CD4-positive, alpha-beta T cell treated with Interleukin-12 subunit alpha and Interleukin-12 subunit beta, for 1 hour (primary cell): ENCODE measurements at places on chromosomes 5 and 9.
A peak's percentile ranks its signal among the peaks of the same experiment; 100 is the strongest.

DNA sequence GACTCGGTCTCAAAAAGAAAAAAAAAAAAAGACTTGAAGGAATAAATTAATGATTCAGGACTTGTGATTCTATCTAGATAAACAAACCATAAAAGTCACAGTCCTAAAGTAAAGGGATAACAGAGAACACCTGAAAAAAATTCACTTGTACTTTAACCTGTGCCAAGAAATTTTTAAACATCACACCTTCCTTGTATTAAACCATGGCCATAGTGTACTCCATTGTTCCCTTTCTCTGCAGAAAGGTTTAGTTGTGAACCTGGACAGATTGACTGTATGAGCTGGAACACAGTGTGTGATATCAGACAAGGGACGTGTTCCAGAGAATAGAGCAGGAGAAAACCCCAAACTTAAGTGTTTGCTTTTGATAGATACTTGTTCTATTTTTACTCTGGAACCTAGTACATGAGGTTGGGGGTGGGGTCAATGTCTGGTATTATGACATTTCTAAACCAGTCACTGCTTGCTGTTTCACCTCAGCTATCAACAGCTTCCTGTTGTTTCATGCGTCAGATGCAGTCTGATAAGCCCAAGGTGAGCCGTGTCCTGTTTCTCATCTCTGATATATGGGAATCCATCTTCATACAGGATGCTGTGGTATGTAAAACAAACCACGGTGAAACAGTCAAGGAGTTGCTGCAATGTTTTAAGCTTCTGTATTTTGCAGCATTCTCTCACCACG lies 62.5 kb upstream of the ITGA1 start:
- peak; percentile 83 for DNase-seq

DNA sequence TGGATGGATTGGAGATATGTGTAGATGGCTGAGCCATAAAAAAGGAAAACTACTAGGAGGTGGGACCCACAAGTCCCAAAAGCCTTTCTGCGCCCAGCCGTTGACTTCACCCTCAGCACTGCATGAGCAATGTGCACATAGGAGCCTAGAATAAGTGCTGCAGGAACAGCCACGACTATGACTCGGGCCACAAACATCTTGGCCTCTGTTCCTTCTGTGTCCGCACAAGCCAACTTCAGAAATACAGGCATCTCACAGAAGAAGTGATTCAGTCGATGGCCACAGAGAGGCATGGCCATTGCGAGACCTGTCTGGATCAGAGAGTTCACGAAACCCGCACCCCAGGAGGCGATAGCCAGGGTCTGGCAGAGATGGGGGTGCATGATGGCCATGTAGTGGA lies 587 bp downstream of the OR2Y1 start:
- no peak for DNase-seq

DNA sequence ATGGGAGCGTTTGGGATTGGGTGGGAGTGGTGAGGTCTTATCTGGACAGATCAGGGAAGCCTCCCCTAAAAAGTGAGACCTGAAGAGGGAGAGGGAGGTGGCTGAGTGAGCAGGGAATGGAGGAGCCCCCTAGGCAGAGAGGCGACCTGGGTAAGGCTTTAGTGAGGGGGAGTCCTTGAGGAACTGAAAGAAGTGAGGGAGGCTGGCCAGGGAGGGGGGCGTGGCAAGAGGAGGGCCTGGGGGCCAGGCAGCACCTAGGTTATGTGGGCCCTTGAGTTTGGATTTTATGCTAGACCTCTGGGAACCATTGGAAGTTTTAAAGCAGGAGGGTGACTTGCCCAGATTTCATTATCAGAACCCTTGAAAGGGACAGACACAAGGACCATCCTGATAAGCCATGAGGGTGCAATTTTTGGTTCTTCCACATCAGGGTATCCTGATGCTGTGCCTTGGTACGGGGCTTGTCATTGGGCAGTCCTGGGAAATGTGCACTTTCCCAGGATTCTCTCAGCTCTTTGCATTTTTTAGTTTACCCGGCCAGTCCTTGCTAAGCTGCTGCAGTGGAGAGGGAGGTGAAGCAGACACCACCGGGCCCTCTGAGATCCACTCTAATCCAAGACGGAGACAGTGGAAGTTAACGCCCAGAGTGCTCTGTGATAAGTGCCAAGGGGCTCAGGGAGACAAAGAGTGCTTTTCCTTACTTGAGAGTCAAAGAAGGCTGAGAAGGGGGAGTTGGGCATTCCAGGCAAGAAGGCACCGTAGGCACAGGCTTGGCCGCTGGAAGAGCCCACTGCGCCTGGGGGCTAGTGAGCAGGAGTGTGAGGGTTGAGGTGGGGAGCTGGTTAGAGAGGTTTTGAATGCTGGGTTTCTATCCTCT lies 16.1 kb downstream of the GSN start:
- no peak for DNase-seq

DNA sequence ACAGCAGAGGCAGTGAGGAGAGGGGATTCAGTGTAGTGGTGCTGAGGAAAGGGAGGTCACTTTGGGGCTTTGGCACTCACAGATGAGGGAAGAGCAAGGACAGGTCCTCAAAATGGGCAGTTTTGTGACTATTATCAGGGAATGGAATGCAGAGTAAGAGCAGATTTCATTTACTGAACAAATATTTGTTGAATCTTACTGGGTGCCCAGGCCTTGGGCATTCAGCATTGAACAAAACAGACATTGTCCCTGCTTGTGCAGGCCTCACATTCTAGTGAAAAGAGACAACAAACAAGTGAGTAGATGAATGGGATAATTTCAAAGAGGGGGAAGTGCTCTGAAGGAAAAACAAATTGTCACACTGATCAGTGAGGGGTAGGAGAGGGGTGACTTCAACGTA lies 404.1 kb downstream of the DMRT2 start:
- no peak for DNase-seq

- DNase-seq, result no peak
These were observed 1892.1 kb downstream of the MAT2B start for GRCh38 chr5:165397516-165397915.

DNA sequence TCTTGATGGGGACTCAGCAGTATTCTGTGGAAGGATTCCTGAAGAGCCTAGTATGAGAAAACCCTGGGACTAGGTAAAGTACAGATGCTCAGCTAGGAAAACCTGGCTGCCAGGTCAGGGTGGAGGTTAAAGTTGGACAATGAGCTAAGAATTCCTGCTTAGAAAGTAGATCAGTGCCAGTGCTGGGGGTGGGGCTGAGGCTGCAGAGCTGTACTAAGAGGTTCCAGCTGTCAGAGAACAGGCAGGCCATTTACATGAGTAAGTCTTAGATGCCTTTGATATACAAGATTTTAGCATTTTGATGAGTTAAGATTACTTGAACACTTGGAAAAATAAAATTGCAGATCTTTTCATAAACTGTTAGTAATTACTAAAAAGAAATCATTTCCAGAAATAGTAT lies 332.3 kb upstream of the NUDT12 start:
- no peak for DNase-seq

DNA sequence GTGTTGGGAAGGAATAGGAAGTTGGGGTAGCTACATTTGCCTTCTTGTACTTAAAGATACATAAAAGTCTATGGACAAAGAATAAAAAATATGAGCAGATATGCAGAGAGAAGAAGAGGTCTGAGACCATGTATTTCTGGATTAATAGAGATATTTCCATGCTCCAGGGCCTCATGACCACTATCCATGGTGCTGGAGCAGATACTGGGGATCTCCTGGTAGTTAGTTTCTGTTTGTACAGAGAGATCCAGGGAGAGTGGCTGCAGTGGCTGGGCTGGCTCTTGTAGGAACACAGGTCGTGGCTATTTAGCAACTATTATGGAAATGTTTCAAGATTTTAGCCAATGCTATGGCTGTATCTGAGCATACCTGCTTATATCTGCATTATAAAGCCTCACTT lies 184.2 kb upstream of the TMEM161B start:
- no peak for DNase-seq

- DNase-seq, result no peak
These were observed 37.1 kb downstream of the DMRT2 start for GRCh38 chr9:1087120-1087881.

GRCh38 chr5:156174225-156174624 lies 152.7 kb upstream of the SGCD start:
- no peak for DNase-seq

DNA sequence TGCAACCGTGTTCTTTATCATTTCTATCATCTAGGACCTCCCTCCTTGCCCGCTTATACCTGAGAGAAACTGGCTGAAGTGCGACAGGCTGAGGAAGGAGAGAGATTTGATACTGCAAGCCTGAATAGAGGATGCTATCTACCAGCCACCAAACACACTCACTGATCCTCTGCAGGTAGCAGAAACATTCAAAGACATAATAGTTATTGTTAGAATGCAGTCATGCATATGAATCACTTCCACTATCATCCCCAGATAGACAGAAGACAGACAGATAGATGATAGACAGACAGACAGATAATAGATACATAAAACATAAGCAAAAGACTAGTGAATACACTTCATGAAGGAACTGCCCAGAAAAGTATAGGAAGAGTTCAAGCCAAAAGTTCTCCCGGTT lies 32.9 kb downstream of the FAM81B start:
- DNase-seq, result no peak

- no peak for DNase-seq
These were observed 8.9 kb upstream of the BNC2 start for GRCh38 chr9:16879416-16879815.

GRCh38 chr5:125277494-125278154 lies 531.2 kb upstream of the ZNF608 start:
- DNase-seq, result no peak

DNA sequence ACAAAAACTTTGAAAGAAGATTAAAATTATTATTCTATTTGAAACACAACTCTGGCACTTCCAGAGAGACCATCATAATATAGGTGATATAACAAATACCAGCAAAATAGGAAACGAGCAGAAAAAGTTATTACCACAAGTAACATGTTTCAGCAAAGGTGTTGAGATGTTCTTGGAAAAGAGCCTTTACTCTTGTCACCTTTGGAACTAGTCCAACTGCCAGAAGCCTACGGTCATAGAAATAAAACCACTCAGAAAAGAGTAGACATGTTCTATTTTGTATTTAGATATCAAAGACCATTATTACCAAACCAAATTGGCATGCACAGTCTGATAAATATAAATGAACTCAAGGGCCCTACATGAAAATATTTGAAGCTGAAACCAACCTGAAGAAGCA lies 145.0 kb upstream of the DMAC1 start:
- DNase-seq, result no peak

DNA sequence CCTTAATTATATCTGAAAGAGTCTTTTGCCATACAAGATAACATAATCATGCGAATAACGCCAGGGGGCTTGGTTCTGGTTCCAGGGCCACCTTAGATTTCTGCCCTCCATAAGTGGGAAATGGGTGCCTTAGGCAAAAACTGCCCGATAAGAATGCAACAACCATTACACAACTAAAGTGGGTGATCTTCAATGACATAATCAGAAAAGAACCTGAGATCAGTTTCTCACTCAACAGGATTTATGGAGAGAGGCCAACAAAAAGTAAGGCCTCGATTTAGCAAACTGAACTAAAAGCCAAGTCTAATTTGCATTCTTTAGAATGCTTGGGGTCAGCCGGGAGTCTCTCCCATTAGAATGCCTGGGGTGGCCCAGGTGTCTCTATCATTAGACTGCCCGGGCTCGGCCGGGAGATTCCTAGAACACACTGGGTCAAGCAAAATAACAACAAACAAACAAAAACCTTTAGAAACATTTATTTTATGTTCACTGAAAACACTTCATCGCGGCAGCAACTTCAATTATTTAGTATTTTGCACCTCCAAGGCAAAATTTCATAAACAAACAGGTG lies 194.8 kb downstream of the AUH start:
- no peak for DNase-seq

DNA sequence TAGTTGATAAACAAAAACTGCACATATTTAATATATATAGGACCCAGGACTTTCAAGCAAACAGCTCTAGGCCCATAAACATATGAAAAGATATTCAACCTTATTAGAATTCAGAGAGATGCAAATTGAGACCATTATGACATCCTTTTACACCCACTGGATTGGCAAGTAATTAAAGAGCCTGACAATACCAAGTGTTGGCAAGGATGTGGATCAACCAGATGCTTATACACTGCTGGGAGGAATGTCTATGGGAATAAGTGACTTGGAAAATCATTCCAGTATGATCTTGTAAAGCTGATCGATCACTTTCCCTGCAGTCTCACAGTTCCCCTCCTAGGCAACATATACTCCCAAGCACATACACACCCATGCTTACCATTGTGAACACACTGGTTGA lies 15.5 kb upstream of the TCOF1 start:
- no peak for DNase-seq

DNA sequence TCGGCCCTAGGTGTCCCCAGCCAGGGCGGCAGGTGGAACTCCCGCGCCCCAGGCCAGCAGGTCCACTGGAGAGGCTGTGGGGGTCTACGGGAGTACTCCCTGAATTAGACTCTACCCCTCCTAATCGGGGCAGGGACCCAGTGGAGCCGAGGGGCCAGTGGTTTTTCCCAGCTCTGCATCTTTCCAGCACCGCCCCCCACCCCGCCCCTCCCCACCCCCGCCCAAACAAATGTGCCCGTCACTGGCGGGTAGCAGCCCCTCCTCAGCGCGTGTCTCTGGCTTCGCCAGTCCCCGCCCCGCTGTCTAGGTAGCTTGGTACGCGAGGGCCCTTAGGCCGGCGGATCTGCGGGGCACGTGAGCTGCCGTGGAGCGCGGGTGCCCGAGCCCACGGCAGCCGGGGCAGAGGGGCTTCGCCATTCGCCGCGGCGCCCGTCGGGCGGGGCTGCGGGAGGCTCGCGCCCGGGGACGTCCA lies 7.0 kb downstream of the UNC5A start:
- no peak for DNase-seq

- no peak for DNase-seq
These were observed 6.8 kb upstream of the HSD17B4 start for GRCh38 chr5:119445544-119445943.

- DNase-seq, result peak; percentile 14
These were observed 1.1 kb downstream of the ERCC6L2 start for GRCh38 chr9:95876595-95876994.

GRCh38 chr5:98721231-98721928 lies 52.1 kb upstream of the RGMB start:
- DNase-seq, result no peak

GRCh38 chr9:28782630-28783029 lies 1209.3 kb upstream of the C9orf72 start:
- no peak for DNase-seq

DNA sequence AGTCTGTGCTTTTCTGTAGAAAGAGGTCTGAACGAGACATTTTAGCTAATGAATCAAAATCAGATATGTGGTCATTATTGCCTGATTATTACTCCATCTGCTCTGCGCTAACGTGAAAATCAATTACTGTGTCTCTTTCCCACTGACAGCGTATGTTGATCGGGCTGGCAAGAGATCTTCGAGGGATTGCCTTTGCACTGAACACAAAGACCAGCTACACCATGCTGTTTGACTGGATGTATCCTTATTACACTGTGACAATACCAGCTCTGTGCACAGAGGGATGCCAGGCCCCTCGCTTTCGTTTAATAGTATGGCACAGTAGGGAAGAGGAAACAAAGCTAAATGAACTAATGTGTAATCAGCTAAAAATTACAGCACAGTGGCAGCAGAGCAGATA lies 103.7 kb upstream of the TLX3 start:
- DNase-seq, result no peak

DNA sequence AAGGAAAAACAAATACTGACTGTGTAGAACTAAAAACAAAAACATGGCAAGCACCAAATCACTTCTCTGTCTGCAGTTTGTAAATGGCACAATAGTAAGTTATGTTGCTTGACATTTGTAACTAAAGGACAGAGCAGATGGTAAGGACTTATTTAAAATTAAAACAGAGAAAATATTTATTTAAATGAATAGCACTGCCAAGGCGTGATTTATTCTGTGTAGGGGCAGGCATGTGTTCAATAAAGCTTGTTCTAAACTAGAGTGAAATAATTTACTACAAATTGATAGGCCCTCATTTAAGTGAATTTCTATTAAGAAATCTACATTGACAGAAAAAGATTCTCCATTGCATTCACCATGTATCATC lies 231.5 kb downstream of the CYLC2 start:
- DNase-seq, result no peak
